Activated naive CD4-positive, alpha-beta T cell treated with anti-CD3 and anti-CD28 coated beads for 36 hours (primary cell): ENCODE measurements at places on chromosomes 7 and 10. TPM values are rescaled to one million over a fixed set of nuclear protein-coding genes. Genes with fewer than 3 reads are reported as not detected.

GBX1 gene
- total RNA-seq, result not detected

DNA sequence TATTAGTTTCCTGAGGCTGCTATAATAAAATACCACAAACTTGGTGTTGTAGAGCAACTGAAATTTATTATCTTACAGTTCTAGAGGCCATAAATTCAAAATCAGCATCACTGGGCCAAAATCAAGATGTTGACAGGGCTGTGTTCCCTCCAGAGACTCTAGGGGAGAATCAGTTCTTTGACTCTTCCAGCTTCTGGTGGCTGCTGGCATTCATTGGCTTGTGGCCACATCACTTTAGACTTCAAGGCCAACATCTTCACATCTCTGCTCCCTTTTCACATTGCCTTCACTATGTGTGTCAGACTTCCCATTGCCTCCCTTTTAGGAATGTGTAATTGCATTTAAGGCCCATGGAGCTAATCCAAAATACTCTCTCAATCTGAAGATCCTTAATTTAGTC is 1.6 kb upstream of the MRPS33 start:
- no peak for DNase-seq
- H3K36me3 ChIP-seq, result peaks cover 5% of the 10 kb centered on the region

DNA sequence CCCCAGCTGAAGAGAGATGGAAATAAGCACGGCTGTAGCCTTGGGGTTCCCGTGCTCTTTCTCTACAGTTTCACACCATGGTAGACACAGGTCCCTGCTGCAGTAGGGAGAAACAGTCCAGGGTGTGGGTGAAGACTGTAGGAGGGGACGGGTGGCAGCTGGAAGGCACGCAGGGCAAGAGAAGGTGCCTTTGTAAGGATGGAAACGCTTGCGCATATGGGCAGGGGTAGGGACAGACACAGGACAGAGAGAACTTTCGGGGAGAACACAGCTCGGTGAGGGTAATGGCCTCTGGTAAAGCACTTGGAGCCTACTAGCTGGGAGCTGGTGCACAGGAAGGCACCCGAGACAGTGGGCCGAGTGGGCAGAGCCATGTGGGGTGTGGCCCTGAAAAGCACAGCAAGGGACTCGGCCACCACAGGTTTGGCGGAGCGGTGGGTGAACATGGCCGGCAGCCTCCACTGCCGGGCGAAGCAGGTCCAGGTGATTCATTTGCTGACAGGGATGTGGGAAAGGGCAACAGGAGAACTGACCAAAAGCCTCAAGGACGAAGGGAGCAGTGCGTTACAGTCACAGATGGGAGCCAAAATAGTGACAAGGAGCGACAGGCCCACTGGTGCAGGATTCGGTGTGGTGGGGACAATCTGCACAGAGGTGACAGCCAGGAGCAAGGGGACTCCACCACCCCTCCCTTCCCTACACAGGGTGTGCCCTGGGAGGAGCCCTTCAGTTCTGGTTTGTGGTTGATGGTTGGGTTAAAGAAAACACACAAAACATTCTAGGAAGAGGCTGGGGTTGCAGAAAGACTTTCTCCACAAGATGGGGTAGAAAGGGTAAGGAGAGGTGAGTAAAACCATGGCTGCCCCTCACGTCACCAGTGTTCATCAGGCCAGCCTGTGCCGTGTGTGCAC is 97.1 kb downstream of the VOPP1 start:
- H3K4me1 ChIP-seq, result peaks cover 75% of the 10 kb centered on the region
- H3K27ac ChIP-seq, result peak overlapping the region; percentile 68
- no peaks in the 10 kb centered on the region for H3K27me3 ChIP-seq
- peak; percentile 27 for DNase-seq
- H3K36me3 ChIP-seq, result peaks cover 20% of the 10 kb centered on the region

BLNK gene
- total RNA-seq, result not detected

GCK gene
- total RNA-seq, result 3.3 TPM
